Activated CD8-positive, alpha-beta T cell treated with anti-CD3 and anti-CD28 coated beads for 36 hours (primary cell): ENCODE measurements at places on chromosomes 1 and 21.

DNA sequence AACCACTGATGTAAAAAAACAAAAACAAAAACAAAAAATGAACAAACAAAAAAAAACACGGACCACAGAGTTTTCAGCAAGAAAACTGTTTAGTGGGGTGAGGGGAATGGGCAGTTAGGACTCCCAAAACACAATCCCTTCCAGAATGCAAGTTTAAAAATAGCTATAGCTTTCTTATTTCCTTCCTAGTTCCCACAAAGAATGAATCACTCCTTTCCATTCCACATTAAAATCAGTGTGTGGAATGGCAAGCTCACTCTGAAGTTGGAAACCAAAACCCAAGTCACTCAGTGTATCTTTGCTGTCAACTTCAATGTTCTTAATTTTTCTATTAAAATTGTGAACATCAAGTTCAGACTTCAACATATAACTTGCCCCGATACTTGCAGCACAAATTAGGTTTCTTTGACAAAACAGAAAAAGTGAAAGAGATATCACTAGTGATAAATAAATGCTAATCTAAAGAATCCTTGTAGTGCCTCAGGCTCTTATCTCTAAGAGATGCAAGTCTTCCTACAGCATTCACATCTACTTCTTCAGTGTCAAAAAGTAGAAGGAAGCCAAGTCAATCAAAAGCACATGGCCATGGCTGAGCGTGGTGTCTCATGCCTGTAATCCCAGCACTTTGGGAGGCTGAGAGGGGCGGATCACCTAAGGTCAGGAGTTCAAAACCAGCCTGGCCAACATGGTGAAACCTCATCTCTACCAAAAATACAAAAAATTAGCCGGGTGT, 45.5 kb downstream of the TOR3A start:
- DNase-seq, result no peak

DNA sequence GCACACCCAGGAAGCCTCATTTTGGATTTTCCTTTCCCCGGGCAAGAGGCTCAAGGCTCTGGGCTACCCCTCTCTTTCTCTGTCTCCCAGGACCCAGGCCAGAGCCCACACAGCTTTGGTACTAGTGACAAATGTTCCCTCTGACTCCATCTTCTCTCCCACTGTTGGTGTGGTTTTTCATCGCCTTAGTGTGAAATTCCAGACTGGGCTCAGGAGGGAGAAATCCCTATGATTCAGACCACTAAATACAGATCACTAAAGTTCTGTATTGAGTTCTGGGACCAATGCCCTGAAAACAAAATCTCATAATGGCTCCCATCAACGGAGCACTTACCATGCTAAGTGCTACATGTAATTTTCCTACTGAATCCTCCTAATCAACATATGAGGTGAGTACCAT, 26.1 kb downstream of the IQGAP3 start:
- no peak for DNase-seq

- no peak for DNase-seq
Measured at GRCh38 chr1:177275736-177276135, 105.0 kb downstream of the BRINP2 start.

DNA sequence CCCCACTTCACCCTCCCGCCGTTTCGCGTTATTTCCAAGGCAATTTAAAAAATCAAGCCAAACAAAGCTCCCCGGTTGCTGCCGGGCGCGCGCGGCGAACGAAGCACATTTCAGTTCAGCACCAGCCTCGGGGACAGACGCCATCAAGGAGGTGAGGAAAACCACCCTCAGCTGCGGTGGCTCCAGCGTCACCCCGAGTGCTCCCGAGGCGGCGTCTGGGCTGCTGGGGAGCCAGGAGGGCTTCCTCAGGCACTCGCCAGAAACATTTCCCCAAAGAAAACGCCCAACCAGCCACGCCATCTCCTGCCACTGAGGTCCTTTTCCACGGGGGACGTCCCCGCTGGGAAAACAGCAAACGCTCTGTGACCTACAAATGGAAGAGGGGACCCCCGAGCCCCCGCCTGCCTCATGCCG, 623 bp downstream of the GNG4 start:
- DNase-seq, result peak; percentile 78

- no peak for DNase-seq
Measured at GRCh38 chr21:36544545-36544944, 64.6 kb upstream of the CLDN14 start.

GRCh38 chr1:200146100-200146499, 118.6 kb downstream of the NR5A2 start:
- no peak for DNase-seq

DNA sequence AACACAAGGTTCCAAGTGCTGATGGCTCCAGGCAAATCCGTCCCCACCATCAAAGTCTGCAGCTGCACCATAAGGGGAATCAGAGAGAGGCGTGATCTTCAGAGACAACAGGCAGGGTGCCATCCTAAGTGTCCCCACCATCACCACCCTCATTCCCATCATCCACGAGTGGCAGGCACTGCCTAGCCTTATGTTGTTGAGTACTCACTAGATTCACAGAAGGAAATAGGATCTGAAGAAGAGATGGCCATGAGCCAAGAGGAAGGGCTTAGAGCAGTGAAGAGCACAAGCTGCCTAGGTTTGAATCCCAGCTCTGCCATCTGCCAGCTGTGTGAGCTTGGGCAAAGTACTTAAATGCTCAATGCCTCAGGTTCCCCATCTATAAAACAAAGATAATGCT, 207.3 kb upstream of the CSF3R start:
- no peak for DNase-seq

DNA sequence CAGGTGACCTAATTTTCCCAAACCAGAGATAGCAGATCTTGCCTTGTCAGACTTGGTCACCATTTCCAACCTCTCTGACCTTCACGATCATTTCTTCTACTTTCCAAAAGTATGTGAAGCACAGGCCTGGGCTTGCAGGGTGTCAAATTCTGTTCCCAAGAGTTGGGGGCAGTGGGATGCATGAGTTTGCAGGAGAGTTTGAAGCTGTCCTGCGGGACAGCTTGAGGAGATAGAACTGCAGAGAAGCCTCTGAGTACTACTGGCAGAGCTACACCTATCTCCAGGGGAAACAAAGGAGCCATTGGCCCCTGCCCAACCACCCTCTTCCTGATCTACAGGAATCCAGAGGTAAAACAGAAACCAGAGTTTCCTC, 11.3 kb downstream of the TXNIP start:
- DNase-seq, result no peak

DNA sequence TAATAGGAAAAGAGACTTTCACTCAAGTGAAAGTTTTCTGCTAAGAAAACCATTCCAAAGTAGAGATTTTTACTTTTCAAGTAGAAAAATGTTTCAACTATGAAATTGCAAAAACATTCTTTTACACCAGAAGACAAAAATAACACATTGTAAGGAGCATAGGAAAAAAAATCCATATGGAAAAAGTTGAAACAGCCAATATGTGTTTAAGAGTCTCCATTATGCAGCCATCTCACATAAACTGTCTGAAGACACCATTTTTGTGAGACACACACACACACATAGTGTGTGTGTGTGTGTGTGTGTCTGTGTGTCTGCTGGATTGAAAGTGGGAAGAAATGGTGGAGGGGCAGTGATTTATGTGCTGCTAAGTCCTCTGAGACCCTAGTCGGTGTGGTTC, 162.1 kb downstream of the HHAT start:
- no peak for DNase-seq

GRCh38 chr1:47725992-47726855, 271.0 kb downstream of the TRABD2B start:
- DNase-seq, result peak; percentile 82

DNA sequence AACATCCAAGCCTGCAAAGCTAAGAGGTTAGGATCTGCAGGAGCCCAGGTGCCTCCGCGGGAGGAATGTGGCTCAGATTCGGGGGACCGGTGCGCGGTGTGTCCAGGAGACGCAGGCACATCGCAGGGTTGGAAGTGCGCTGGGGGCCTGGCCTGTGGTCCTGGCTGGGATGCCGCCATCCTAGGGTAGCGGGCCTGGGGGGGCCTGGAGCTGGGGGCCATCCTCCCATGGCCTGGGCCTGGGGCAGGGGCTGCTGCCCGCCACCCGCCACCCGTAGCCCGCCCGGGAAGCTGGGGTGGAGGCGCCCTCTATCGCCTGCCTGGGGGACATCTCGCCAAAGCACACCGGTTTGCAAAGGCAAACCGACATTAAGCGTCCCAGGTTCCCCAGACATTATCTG, 170.6 kb upstream of the ARHGEF16 start:
- peak; percentile 34 for DNase-seq

DNA sequence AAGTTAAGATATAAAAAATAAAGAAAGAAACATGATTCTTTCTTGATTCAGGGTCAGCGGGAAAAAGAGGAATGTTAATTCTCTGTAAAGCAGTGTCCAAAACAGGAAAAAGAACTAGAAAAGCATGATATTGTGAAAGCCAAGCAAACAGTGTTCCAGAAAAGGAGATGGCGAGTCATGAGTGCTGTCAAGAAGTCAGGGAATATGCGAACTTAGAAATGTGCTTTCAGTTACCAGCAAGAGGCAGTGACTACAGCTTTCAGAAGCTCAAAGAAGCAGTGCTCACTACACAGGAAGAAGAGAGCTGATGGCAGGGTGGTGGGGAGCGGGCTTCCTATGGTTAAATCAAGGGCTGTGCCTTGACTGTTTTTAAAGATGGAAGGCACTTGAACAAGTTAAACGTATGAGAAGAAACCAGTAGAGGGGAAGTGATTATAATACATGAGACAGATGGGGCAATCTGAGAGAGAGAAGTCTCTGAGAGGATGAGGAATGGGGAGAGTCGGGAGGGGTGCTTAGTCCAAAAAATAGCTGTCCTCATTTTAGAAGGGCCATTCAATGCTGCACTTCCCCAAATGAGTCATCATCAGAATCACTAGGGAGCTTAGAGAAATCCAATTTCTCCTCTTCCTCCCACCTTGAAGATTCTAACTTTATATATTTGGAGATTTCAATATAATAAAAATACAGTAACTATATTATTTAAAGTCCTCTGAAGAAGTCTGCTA, 90.4 kb downstream of the KCNK1 start:
- DNase-seq, result no peak

DNA sequence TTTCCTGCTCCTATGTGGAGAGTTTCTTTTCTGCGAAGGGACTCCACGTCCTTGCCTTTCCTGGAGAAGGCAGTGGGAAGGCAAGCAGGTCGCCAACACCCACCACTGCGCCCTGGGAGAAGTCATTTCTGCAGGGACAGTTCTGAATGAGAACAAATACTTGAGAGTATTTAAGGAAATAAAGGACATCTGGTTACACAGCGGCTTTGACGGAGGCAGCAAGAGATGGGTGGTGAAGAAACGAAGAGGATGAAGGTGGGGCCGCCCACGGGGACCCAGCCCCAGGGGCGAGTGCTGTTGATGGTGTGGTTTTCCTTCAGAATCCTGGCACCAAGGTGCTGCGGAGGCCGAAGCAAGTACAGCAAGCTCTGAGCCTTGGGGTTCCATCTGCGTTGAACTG, 75.5 kb downstream of the PSMG1 start:
- no peak for DNase-seq

- no peak for DNase-seq
Measured at GRCh38 chr21:42518215-42518614, 4.6 kb downstream of the SLC37A1 start.

DNA sequence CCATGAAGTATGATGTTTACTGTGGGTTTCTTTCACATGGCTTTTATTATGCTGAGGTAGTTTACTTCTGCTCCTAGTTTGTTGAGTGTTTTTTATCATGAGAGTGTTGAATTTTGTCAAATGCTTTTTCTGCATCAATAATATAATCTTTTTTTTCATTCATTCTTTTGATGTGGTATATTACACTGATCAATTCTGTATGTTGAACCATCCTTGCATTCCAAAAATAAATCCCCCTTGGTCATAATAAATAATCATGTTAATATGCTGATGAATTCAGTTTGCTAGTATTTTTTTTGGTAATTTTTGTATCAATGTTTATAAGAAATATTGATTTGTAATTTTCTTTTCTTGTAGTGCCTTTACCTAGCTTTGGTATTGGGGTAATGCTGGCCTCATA, 97.9 kb upstream of the ZNF648 start:
- no peak for DNase-seq

- no peak for DNase-seq
Measured at GRCh38 chr1:179184403-179184802, 45.1 kb downstream of the ABL2 start.

DNA sequence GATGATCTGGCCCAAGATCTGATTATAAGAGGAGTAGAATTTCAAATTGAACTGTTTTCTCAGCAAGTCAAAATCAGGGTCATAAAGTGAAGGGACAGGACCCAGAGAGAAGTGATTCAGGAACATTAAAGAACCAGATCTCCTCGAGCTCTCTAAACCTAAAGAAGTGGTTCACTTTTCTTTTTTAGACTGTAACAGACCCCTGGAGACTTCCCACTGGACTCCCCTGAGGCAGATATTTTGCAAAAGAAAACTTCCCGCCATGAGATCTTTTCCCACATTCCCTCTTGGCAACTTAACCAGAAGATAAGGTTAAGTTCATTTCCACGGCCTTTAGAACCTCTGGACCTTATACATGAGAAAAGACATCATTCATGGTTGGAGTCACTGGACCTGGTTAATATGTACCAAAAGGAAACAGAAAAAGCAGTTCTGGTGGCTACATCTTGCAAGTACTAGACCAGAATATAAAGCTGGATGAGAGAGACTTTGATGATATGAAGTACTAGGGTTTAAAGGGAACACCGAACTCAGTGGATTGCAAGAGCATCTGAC, 1061.4 kb downstream of the MRPL39 start:
- DNase-seq, result no peak

DNA sequence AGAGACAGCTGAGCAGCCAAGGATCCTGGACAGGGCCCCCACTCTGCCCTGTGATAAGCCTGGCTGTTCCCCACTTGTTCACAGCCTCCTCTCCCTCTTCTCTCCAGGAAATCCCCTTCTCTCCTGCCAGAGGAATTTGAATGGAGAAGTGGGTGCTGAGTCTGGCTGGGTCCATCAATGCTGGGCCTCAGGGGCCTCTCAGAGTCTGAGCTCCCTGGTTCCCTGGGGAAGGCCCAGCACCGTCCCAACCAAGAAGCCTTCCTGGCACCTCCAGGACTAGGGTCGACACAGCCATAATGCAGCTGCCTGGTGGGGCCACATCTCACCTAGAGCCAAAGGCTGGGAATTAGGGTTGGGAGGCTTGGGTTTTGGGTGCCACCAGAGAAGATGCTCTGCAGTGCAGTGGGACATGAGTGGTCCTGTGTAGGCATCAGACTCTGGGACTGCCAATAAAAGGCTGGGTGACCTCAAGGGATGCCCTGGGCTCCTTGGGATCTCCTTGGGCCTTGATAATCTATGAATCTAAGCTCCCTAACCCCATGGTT, 2.5 kb downstream of the MYBPH start:
- DNase-seq, result no peak

DNA sequence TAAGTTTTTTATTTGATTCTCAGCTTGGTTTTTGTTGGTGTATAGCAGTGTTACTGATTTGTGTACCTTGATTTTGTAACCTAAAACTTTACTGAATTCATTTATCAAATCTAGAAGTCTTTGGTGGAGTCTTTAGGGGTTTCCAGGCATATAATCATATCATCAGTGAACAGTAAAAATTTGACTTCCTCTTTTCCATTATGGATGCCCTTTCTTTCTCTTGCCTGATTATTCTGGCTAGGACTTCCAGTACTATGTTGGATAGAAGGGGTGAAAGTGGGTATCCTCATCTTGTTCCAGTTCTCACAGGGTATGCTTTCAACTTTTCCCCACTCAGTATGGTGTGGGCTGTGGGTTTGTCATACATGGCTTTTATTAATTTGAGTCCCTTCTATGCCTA, 23.6 kb upstream of the MAB21L3 start:
- no peak for DNase-seq
